ENCODE measurements at places on chromosomes 7 and 10. TPM values are rescaled to one million over a fixed set of nuclear protein-coding genes. Genes with fewer than 3 reads are reported as not detected.
A peak's percentile ranks its signal among the peaks of the same experiment; 100 is the strongest.

Gene LRRC61
- total RNA-seq: 50.6 TPM

Gene CH25H
- total RNA-seq: not detected

Gene CTTNBP2
- not detected for total RNA-seq

Gene RPEL1
- total RNA-seq: 0.07 TPM

Gene ODAD2
- not detected for total RNA-seq

Gene ANTXRL
- not detected for total RNA-seq

Gene UBE3C
- total RNA-seq: 76.0 TPM

Gene SLC18A3
- total RNA-seq: not detected

Gene AKR1C8
- 0.24 TPM for total RNA-seq

Gene KIAA1217
- 0.20 TPM for total RNA-seq

Gene ZNF736
- 8.8 TPM for total RNA-seq

DNA sequence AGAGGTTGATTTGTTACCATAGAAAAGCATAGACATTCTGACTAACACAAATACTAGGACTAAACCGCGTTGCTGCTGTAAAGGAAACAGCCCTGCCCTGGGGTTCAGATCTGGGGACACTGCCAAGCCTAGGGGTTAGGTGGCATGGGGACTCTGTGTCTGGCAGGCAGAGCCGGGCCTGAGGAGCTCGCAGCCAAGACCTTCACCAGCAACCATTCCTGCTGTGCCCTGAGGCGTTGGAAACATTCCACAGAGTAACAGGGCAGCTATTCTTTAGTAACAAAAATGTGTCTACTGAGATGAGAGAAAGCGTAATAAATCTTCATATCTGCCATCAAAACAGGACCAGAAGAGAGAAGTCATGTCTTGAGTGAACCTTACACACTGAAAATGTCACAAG lies 280.5 kb downstream of the POM121L12 start:
- H3K27ac ChIP-seq: no peak overlapping the region
- no peaks in the 10 kb centered on the region for H3K36me3 ChIP-seq
- no peak overlapping the region for H3K4me3 ChIP-seq
- H3K27me3 ChIP-seq: no peaks in the 10 kb centered on the region

GRCh38 chr10:118769898-118770600 lies 15.3 kb upstream of the CACUL1 start:
- no peak overlapping the region for H3K4me3 ChIP-seq
- no peaks in the 10 kb centered on the region for H3K36me3 ChIP-seq
- DNase-seq: no peak
- H3K27me3 ChIP-seq: no peaks in the 10 kb centered on the region
- peak overlapping the region; percentile 64 for H3K27ac ChIP-seq
- H3K4me1 ChIP-seq: no peaks in the 10 kb centered on the region

- no peaks in the 10 kb centered on the region for H3K36me3 ChIP-seq
- H3K27ac ChIP-seq: no peak within 1 kb of the TSS
- no peaks in the 10 kb centered on the region for H3K4me1 ChIP-seq
Measured at GRCh38 chr7:44103923-44104859, at the start of gene AEBP1. Gene AEBP1, plus strand, starts transcription at chr7:44104345. Its CDS starts 321 bp downstream, at chr7:44104666.

DNA sequence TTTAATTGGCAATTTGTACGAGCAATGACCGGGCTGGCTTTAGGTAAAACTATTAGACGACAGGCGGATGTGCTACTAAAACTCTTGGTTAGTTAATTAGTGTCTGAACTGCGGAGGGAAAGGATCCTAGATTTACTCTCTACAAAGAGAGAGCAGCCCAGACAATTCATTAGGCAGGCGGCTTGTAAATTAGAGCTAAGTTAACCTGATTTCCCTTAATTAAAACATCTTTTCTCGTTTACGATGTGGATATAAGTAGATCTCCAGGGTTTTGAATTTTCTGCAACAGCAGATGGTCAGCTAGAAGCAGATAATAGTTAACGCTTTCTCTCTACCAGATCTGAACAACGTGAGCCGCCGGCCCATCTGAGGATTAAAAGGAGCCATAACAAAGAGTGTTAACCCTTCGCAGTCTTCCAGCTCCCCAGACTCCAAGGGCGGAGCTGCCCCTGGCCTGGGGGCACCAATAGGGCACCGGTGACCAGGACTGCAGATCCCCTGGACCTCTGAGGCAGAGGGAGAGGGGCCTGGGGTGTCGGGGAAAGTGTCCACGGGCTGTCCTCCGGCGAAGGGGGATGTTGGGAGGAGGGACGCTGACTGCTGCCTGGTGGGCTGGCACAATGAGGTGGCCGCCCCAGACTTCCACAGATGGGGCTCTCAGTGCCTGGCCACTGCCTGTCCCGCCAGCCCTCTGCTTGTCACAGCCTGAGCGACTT lies 6.3 kb upstream of the UNCX start:
- H3K27me3 ChIP-seq: peaks cover 34% of the 10 kb centered on the region
- no peak overlapping the region for H3K4me3 ChIP-seq
- no peak overlapping the region for H3K27ac ChIP-seq
- no peak for DNase-seq
- H3K4me1 ChIP-seq: peaks cover 36% of the 10 kb centered on the region

DNA sequence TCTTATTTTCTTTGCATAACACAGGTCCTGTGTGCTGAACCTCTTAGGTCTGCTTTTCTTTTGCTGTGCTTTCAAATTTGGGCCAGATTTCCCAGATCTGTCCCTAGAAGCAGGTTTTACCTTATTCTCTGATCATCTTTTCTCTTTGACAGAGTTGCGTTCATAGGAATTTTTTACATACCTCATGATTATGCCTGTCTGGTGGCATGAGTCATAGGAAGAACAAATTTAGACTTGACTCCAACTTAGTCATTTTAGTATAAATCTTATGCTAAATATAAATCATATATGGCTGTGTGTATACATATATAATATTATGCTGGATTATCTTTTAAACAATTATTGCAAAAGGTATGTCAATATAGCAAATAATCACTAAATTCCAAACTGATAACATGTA lies 1038.9 kb downstream of the GRM8 start:
- no peaks in the 10 kb centered on the region for H3K4me1 ChIP-seq
- DNase-seq: no peak
- H3K4me3 ChIP-seq: no peak overlapping the region
- H3K27ac ChIP-seq: no peak overlapping the region
- H3K36me3 ChIP-seq: no peaks in the 10 kb centered on the region

DNA sequence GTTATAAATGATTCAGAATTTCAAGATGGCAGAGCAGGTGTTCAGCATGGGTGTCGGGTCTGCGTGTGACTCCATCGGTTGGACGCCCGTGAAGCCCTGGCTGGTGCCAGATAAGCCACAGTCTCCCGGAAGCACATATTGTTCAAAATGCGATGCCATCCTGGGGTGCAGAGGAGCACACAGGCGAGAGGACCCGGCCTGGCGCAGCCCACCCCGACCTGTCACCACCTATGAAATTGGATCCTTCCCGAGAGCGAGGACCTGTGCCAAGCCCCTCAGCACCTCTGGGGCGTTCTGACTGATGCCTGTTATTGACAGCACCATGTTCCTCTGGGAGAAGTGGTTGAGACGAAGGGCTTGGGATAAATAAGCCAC lies 110.1 kb downstream of the ACTR3B start:
- H3K4me3 ChIP-seq: no peak overlapping the region
- no peaks in the 10 kb centered on the region for H3K36me3 ChIP-seq
- no peak for DNase-seq
- no peak overlapping the region for H3K27ac ChIP-seq

- H3K4me3 ChIP-seq: no peak overlapping the region
- H3K27ac ChIP-seq: no peak overlapping the region
- no peak for DNase-seq
- no peaks in the 10 kb centered on the region for H3K27me3 ChIP-seq
Measured at GRCh38 chr7:75621124-75621523, 117.6 kb downstream of the HIP1 start.

GRCh38 chr10:91460681-91461080 lies 50.5 kb downstream of the HECTD2 start:
- H3K36me3 ChIP-seq: no peaks in the 10 kb centered on the region
- H3K27ac ChIP-seq: no peak overlapping the region
- H3K4me1 ChIP-seq: no peaks in the 10 kb centered on the region
- no peak for DNase-seq
- H3K27me3 ChIP-seq: no peaks in the 10 kb centered on the region

- no peaks in the 10 kb centered on the region for H3K36me3 ChIP-seq
- DNase-seq: no peak
- H3K27me3 ChIP-seq: no peaks in the 10 kb centered on the region
Measured at GRCh38 chr7:94355454-94355853, 39.2 kb upstream of the COL1A2 start.

GRCh38 chr7:50828801-50829200 lies 46.1 kb upstream of the GRB10 start:
- DNase-seq: no peak
- H3K27ac ChIP-seq: no peak overlapping the region
- no peaks in the 10 kb centered on the region for H3K36me3 ChIP-seq

DNA sequence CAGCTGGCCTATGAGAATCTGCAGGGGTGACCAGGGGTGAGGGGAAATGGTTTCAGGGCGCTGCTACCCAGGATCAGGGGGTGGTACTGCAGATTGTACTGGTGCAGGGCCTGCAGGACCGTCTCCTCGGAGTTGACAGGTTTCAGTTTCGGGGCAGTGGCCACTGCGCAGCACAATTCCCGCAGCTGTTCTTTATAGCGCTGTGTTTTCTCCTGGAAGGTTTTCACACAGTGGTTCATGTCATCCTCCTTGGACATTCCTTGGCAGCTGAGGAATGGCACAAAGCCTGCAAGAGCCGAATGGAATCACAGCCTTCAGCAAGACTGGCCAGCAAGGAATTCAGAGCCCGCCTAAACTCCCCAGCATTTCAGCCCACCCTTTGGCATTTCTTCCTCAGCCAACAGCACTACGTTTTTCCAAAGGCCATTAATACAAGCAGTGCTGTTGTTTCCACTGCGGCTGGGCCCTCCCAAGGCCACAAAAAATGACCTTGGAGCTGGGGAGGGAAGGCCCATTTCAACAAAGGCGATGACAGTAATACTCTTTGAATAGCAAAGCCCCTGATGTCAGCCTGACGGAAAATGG lies 44.9 kb downstream of the PNLIPRP2 start:
- H3K4me1 ChIP-seq: peaks cover 6% of the 10 kb centered on the region
- no peaks in the 10 kb centered on the region for H3K36me3 ChIP-seq
- H3K4me3 ChIP-seq: no peak overlapping the region
- no peak for DNase-seq
- H3K27me3 ChIP-seq: no peaks in the 10 kb centered on the region

- no peak overlapping the region for H3K27ac ChIP-seq
- H3K36me3 ChIP-seq: no peaks in the 10 kb centered on the region
- no peaks in the 10 kb centered on the region for H3K4me1 ChIP-seq
- peaks cover 88% of the 10 kb centered on the region for H3K27me3 ChIP-seq
- no peak overlapping the region for H3K4me3 ChIP-seq
Measured at GRCh38 chr10:132299371-132300336, 8.1 kb downstream of the STK32C start.

- no peaks in the 10 kb centered on the region for H3K36me3 ChIP-seq
- H3K4me3 ChIP-seq: no peak overlapping the region
- DNase-seq: peak; percentile 68
- H3K27me3 ChIP-seq: no peaks in the 10 kb centered on the region
Measured at GRCh38 chr10:124565565-124566221, 104.1 kb downstream of the LHPP start.

GRCh38 chr7:92817398-92817797 lies 19.0 kb downstream of the CDK6 start:
- no peak for DNase-seq
- H3K4me1 ChIP-seq: peaks cover 11% of the 10 kb centered on the region
- no peaks in the 10 kb centered on the region for H3K27me3 ChIP-seq

- H3K36me3 ChIP-seq: no peaks in the 10 kb centered on the region
- no peak for DNase-seq
- no peaks in the 10 kb centered on the region for H3K27me3 ChIP-seq
- H3K4me1 ChIP-seq: no peaks in the 10 kb centered on the region
- no peak overlapping the region for H3K27ac ChIP-seq
Measured at GRCh38 chr10:114720685-114721278, 62.7 kb upstream of the ABLIM1 start.

DNA sequence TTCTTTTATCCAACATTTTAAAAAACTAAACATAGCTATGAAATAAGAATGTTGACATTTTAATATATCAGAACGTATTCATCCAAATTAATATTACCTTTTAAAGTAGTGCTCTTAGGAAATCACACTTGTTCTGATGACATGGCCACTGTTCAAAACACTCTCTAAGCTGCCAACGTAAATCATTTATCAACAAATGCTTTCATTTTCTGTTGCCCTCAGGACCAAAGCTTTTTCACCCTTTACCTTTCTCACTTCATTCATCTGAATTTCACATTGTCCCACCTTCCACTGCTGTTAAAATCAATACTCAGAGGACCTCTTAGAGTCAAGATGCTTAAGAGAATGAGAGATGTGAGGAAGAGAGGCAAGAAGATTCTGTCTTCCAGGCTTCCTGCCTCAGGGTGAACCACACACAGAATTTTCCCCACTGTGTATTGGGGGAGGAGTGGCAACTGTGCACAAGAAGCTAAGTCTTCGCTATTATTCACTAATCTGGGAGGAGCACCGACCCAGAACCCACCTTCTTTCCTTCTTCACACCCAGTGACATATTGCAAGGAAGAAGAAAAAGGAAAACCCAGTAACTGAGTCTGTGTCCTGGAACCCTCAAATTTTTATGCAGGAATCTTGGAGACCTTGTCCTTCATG lies 21.0 kb downstream of the HIBADH start:
- H3K4me3 ChIP-seq: no peak overlapping the region
- H3K36me3 ChIP-seq: peaks cover 19% of the 10 kb centered on the region
- H3K27me3 ChIP-seq: no peaks in the 10 kb centered on the region
- no peaks in the 10 kb centered on the region for H3K4me1 ChIP-seq
- no peak overlapping the region for H3K27ac ChIP-seq

- no peaks in the 10 kb centered on the region for H3K4me1 ChIP-seq
- H3K4me3 ChIP-seq: no peak overlapping the region
- DNase-seq: peak; percentile 23
- no peaks in the 10 kb centered on the region for H3K36me3 ChIP-seq
- H3K27ac ChIP-seq: no peak overlapping the region
- no peaks in the 10 kb centered on the region for H3K27me3 ChIP-seq
Measured at GRCh38 chr10:22997096-22997495, 69.2 kb downstream of the ARMC3 start.

GRCh38 chr7:93442478-93443224 lies 131.9 kb downstream of the CALCR start:
- H3K27me3 ChIP-seq: no peaks in the 10 kb centered on the region
- H3K27ac ChIP-seq: no peak overlapping the region
- no peaks in the 10 kb centered on the region for H3K4me1 ChIP-seq
- DNase-seq: peak; percentile 62

- H3K27me3 ChIP-seq: peaks cover 10% of the 10 kb centered on the region
- H3K4me1 ChIP-seq: no peaks in the 10 kb centered on the region
- DNase-seq: no peak
- H3K27ac ChIP-seq: no peak overlapping the region
- no peaks in the 10 kb centered on the region for H3K36me3 ChIP-seq
Measured at GRCh38 chr10:102413806-102414561, 4.6 kb downstream of the PSD start.

DNA sequence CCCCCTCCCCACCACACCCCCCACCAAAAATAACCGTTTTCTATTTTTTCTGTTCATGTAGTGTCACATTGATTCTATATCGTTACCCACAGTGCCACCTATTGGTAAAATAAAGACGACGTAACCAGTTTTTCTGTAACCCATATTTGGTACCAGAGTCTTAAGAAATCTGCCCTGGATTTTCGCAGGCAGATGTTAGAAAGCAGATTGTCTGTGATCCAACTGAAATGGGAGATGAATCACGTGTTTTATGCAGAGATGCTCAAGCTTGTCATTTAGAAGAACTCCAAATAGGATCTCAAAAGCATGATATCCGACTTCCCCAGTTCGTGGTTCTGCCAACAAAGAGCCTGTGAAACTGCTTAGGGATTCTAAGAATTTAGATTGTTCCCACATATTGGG lies 261.1 kb upstream of the CSTF2T start:
- no peaks in the 10 kb centered on the region for H3K4me1 ChIP-seq
- no peaks in the 10 kb centered on the region for H3K27me3 ChIP-seq
- H3K36me3 ChIP-seq: no peaks in the 10 kb centered on the region
